Stimulated activated naive CD4-positive, alpha-beta T cell treated with Interleukin-2 at 50 U/mL for 16 hours (primary cell): ENCODE measurements at places on chromosomes 6 and 20.

- no peak for DNase-seq
Measured at GRCh38 chr6:47083586-47084047, 41.5 kb upstream of the ADGRF1 start.

DNA sequence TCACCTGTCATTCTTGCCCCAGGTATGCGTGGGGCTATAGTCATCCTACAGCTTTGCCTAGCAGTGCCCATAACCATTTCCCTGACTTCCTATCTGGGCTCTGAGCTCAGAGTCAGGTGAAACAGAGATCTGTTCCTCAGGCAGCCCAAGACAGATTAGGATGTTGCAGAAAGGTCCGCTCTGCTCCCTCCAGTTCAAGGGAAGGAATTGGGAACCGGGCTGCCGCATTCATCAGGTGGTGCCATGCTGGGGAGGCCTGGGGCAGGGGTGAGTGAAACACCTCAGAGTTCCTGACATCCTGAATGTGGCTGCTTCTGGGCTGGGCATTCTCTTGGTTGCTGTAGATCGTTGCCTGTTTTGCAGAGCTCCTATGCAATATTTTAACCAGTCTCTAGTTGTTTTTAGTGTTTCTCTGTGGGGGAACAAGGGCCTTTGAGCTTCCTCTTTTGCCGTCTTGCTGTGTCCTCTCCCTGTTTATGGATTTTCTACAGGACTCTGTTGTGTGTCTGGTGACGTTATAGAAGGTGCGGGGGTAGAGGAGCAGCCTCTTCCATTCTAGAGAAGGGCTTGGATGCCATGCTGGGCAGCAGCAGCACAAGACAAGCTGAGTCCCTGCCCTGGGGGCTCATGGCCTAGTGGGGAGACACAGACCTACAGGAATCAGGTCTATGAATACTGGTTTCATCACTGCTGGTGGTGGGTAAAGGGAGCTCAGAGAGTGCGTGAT is 9.2 kb downstream of the ENTPD6 start:
- no peak for DNase-seq

DNA sequence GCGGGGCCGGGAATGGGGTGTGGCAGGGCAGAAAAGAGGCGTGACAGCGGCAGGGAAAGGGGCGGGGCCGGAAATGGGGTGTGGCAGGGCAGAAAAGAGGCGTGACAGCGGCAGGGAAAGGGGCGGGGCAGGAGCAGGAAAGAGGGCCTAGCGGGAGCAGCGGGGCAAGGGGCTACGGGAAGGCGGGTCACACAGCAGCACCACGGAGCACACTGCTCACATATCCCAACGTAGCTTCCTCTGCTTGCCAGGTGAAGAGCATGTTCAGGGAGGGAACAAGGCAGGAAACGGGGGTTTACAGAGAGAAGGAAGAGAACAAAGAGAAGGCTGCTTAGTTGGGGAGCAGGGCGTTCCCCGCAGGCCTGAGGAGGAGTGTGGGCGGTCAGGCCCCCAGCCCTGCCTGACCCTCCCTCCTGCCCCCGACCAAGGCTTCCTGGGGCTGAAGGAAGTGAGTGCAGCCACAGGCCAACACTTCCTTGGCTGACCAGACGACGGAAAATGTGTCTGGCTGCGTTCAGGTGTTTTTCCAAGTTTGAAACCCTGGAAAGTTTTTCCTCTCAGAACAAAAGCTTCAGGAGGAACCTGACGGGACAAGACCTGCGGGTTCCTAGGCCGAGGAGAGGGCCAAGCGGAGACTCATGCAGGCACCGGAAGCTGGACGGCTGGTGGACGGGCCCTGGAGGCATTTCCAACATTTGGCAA is 13.8 kb downstream of the UCKL1 start:
- peak; percentile 72 for DNase-seq

- DNase-seq: no peak
Measured at GRCh38 chr6:89042664-89043063, 37.9 kb upstream of the PNRC1 start.
